ENCODE measurements at places on chromosomes 7 and 10.

DNA sequence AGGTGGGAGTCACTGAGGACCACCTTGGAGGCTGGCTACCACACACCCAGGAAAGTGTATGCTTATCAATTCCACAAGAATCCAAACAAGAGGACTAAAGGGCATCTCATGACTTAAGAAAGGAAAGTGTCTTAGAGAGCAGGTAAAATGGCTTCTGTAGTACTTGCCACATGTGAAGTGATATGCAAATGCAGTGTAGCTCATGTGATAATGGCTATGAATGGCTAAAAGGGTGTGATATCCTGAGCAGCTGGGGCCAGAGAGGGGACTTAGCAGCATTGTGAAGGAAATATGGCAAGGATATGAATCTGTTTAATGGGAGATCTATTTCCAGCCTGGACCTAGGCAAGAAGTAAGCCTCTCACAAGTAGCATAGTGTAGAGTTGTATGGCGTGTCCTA lies 90.5 kb downstream of the BUB3 start:
- DNase-seq: no peak

GRCh38 chr7:155798673-155799439 lies 13.4 kb downstream of the SHH start:
- no peak for DNase-seq

- DNase-seq: no peak
These were observed 206.3 kb upstream of the KMT2E start for GRCh38 chr7:104807671-104808070.

DNA sequence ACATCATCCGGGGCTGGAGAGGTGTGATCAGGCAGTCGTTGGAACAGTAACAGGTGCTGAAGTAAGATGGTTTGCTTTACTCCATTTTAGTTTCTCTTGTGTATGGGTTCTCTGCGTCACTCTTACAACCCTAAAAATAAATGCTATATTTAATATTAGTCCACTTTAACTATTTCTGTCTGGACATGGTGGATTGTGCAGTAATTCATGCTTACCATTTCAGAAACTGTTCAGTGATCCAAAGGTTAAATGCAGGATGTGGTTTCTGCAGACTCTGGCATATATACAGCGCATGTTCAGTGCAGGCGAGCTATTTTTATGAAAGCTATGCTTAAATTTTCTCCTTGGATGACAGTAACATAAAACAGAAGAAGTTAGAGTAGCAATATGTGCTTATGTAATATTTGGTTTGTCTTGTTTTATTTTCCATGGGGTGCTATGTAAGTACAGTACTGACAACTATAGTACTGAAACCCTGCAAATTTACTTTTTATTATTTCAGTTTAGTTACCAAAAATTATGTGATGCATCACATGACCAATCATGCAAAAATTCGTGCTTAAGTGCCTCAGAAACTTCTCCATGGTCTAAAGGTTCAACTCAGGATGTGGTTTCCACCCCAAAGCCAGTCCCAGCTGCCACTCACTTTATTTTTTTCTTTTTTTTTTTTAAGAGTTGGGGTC lies 46.6 kb upstream of the GRID1 start:
- DNase-seq: no peak

DNA sequence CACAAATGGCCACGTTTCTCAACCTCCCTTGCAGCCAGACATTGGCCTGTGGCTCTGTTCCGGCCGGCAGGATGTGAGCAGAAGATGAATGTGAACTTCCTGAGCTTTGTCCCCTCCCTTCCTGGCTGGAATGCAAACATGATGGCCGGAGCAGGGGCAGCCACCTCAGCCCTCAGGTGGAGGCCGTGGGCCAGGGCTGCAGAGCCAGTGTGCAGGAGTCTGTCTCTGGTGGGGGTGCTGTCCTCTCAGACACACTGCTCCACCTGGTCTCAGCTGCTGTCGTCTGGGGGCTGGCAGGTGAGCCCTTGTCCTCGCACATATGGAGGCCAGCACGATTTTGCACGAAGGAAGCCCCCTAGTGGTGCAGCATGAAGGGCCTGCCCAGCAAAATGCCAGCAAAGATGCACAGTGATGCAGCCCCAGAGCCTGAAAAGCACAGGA lies 25.3 kb upstream of the PWWP2B start:
- DNase-seq: no peak

DNA sequence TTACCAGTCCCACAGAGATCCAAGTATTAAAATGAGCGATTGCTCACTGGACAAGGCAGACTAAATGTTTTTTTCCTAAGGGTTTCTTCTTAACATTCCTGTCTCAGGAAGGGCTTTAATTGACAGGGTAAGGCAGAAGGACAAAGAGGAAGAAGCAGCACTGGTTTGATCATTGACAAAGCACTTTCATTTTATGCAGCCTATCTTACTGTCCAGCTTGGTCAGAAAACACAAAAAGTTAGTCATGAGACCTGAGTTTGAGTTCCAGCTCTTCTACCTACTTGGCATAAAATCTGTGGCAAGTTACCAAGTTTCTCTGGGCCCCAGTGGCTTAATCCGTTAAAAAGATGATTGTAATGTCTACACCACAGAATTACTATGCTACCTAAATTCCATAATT lies 458.5 kb downstream of the GFRA1 start:
- no peak for DNase-seq

DNA sequence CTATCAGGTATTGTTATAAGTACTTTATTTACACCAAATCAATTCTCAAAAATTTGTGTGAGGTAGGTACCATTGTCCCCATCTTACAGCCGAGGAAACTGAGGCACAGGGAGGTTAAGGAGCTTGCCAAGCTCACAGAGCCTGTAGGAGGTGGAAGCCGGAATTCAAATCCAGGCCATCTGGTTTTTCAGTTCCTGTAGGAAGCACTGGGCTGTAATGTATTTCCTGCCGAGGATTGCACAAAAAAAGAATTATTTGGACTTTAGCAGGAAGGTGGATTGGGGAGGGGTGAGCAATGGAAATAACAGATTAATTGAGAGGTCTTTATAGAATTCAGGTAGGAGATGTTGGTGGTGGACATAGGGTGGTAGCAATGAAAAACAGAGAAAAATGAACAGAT lies 315.3 kb upstream of the AUTS2 start:
- no peak for DNase-seq

GRCh38 chr7:105715528-105715927 lies 134.2 kb upstream of the EFCAB10 start:
- no peak for DNase-seq

GRCh38 chr10:76732306-76732705 lies 905.3 kb downstream of the KCNMA1 start:
- no peak for DNase-seq

DNA sequence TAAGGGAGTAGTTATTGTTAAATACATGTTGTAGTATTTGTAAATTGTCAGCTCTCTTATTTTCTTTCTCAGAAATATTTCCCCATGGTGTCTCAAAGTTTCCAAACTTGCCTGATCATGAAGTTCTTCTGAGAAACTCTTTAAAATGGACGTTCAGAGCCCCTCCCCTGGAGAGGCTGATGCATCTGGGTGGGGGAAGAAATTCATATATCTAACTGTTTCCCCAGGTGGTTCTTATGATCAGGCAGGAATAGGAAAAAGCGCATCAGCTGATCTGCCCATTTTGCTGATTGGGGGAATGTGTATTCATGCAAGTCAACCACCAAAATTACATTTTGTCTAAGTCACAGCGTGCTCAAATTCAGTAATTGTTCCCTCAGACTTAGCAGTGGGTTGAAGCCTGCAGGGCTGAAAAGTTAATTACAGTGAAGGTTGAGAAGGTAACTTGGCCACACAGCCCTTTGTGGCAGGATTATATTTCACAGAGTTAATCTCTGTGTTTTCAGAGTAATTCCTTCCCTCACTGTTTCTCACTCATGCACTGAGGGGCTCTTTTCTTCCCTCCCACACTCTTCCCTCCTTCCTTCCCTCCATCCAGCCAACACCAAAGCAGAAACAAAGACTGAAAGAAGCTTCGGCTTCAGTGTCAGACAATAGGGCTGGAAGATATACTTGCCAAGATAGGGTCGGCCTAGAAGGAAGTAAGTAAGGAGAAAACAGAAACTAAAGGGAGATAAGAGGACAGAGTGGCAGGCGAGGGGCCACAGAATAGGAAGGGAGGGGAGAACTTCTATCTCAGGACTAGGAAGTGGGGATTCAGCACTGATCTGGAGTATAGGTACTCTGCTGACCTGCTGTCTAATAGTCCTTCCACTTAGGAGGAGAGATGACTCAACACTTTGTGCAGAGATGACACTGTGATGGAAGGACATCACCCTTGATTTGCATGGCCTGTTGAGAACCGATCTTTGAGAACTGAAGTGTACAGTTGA lies 50.5 kb upstream of the STARD3NL start:
- DNase-seq: no peak

DNA sequence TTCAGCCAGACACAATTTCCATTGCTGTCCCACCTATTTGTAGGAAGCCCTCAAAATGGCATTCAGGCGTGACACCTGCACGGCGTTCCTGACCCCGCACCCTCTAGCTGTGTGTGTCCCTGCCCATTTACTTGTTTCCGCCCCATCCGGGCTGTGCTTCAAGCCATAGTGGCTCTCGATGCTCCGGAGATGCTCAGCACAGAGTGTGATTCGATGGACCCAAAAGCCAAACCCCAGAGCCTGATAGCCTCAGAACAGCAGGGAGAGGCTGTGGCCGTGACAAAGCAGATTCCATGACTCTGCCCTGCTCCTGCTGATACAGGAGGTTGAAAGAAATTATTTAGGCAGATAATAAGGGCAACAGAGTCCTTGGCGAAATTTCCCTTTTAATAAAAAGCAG lies 13.4 kb downstream of the BUD31 start:
- DNase-seq: no peak

GRCh38 chr7:139231513-139232376 lies 708 bp downstream of the UBN2 start:
- DNase-seq: peak; percentile 52

- no peak for DNase-seq
These were observed 90.4 kb downstream of the HIPK2 start for GRCh38 chr7:139687211-139687954.

DNA sequence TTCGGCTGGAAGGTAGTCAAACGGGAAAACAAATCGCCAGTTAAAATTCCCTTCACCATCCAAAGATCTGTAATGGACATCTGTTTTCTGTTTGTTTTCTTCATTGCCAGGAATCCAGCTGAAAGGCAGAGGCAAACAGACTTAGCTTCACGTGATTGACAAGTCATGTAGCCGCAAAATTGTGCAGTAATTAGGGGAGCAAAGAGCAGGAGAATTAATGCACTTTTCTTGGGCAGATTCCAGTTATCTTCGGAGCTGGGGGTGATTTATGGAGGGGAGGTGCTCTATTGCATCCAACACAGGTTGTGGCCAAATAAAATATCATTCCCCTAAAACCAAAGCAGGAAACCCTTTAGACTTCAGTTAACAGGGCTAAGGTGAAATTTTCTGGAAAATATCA lies 162.2 kb downstream of the MYOF start:
- DNase-seq: no peak

- no peak for DNase-seq
These were observed 205.9 kb downstream of the MBL2 start for GRCh38 chr10:52566471-52567246.

GRCh38 chr10:130338636-130339024 lies 202.4 kb downstream of the GLRX3 start:
- DNase-seq: no peak

- no peak for DNase-seq
These were observed 55.8 kb upstream of the SEMA3C start for GRCh38 chr7:80974396-80975358.

GRCh38 chr7:11910253-11910652 lies 78.3 kb upstream of the THSD7A start:
- no peak for DNase-seq

DNA sequence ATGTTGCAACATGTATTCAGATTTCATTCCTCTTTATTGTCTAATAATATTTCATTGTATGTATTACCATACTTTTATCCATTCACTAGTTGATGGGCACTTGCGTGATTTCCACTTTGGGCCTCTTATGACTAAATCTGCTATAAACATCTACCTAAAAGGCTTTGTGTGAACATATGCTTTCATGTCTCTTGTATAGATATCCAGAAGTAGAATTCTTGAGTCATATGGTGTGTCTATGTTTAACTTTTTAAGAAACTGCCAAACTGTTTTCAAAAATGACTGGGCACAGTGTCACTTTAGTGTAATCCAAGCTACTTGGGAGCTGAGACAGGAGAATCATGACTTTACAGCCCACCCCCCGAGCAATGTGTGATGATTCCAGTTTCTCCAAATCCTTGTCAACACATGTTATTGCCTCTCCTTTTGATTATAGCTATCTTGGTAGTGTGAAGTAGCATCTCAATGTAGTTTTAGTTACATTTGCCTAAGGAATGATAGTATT lies 618.9 kb upstream of the C7orf33 start:
- no peak for DNase-seq

- no peak for DNase-seq
These were observed 36.8 kb upstream of the NUB1 start for GRCh38 chr7:151304856-151305255.

DNA sequence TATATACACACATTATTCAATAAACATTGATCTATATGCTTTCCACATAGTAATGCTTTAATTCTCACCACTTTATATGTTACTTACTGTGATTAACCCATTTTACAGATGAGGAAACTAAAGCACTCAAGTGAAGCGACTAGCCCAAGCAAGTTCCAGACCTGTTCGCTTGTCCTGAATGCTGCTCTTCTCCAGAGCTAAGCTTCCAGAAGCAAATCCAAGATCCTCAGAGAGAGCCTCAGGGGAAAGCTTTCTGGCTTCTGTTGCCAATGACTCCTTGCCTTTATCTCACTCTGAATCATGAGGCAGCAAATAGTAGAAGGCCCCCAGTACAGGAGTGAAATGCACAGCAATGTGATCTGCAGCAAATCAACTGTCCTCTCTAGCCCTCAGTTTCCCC lies 32.2 kb downstream of the XPNPEP1 start:
- DNase-seq: no peak

DNA sequence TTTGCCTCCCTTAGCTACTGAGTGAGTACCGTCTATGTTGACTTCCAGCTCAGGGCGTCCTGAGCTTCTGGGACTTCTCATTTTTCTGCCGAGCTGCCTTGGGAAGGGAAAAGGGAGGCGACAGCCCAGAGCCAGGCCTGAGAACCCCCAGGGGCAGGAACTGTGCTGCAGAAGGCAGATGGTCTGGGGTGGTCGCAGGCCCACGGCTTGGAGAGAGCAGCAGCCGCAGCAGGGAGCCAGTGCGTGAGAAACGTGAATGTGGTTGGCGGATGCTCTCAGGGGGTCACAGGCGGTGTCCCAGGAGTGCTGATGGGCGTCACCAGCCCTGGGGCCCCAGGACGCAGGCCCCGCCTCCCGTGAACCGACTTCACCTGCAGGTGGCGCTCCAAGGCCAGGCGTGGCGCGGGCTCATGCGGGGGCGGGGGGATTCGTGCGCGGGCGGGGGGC lies 9.2 kb upstream of the PWWP2B start:
- DNase-seq: peak; percentile 82

GRCh38 chr10:5545778-5546710 lies 21.3 kb downstream of the CALML3 start:
- peak; percentile 53 for DNase-seq

Data from colonic mucosa (tissue), 4 donors.